ENCODE measurements at places on chromosomes 11 and 22.

- no peak for DNase-seq
These were observed 439.6 kb downstream of the TMEM135 start for GRCh38 chr11:87477321-87477720.

DNA sequence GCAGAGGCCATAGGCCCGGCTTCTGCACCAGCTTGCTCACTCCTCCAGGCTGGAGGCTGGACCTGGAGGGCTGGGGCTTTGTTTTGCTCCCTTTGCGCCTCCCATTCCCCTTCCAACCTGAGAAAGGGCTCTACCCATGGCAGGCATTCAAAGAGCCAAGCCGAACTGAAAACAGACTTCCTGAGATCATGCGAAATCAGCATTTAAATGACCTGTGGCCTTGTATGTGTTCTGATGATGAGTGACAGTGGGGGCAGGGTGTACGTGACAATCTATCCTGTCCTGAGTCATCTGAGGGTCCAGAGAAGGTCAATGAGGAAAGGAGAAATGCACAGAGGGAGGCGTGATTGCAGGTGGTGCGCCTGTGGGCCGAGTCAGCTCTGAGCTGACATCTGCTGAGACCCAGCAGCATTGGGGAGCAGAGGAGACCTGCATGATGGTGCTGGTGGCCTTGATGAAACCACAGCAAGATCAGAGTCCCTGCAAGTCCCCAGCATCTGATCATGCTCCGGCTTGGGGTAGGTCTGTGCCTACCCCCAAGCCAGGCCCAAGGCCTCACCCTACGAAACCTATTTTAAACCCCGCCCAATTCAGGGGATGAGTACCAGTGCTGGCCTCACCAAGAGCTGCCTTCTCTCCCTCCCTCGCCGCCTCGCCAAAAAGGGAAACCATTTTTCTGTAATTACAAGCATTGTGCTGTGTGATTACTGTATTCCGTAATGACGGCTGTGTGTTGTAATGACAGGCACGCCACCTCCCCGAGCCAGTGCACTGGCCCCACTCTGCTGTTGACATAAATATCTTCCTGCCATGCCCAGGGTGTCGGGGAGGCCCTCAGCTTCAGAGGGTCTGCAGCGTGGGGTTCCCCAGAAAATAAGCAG lies 95.2 kb upstream of the ANO1 start:
- no peak for DNase-seq

DNA sequence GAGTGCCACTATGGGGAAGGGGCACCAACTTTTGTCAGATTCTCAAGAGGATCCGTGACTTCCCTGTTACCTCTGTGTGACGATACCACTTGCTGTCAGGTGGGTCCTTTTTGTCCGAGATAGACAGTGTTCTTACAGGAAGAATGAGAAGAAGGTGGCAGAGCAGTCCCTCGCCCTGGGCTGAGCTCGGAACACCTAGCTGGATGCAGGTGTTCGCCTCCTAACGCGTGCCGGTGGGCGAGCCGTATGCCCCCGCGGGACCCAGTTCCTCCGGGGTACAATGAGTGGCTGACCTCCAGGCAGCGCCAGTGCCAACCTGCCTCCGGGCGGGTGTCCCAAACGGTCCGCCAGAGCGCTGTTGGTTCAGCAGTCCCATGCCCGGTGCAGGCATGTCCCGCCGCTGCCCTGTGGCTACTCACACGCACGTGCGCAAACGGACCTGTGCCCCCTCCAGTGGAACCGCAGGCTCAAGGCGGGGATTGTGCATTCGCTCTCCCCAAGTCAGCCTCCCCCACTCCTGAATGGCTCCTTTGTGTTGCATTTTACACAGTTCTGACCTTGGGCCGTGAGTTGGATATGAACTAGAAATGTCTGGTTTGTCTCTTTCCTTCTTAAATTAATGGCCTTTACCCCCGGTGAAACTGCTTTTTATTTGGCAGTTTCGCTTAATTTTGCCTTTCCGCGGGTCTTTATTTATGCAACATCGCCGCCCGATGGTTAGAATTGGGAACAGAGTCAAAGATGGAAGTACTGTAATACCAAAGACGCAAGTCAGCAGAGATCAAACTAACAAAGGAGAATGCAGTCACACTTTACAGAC lies 1.1 kb upstream of the ABTB2 start:
- peak; percentile 78 for DNase-seq

DNA sequence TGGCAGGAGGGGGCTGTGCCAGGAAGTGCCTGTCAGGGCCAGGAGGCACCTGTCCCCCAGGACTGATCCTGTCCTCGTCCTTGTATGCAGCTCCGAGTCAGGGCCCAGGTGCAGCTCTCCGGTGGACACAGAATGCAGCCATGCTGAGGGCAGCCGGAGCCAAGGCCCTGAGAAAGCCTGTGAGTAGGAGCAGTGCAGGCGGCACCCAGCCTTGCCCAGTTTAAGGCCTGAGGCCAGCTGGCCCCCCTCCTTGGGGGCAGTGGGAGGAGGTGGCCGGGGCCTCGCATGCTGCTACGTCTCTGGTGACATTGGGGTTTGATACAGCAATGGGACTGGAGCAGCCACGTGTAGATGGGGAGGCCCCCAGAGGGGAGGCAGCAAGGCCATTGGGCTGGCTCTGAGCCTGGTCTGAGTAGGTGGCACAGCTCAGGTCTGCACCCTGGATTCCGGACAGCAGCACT lies 34.9 kb downstream of the SBF1 start:
- DNase-seq, result no peak

GRCh38 chr22:38867471-38868285 lies 4.3 kb downstream of the CBX6 start:
- DNase-seq, result no peak

Data from amygdala (tissue), 56 donors.